ENCODE measurements at places on chromosomes 3 and 15.

DNA sequence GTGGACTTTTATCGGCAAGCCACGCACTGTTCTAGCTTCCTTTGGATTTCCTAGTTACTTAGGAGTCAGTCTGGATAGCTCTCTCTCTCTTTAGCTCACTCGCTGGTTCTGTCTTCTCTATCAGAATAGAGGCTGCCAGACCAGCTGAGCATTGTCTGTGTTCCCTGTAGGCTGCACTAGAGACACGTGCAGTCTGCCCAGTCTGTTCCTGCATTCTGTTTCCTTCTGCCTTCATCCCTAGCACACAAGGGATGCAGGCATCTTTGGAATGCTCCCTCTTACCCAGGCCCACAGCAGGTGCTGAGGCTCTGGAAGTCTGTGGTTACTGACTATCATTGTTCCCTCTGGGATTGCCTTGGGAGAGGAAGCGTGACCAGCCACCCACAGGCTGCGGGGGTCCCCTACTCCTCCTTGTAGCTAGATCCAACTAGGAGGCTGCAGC, 322.8 kb downstream of the ZNF621 start:
- no peak for DNase-seq

DNA sequence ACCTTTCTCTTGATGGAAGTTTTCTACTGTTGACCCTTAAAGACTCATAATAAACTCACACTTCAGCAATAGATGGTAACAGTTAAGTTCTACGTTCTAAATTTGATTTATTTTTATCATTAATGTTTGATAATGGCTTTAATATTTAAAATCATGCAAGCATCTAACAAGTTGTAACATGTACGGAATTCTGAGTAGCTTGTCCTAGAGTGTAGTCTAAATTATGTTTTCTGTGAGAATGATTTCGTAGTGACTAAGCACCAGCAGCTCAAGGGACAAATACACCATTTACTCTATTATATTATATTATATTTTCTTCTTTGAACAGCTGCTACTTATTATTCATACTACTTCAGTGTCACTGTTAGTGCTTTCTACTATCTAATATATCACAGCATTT, 345.6 kb downstream of the NLGN1 start:
- no peak for DNase-seq

GRCh38 chr3:8837162-8837561, 67.7 kb upstream of the OXTR start:
- no peak for DNase-seq

- DNase-seq = no peak
Measured at GRCh38 chr3:120710369-120710768, 28.3 kb upstream of the HGD start.

- DNase-seq = no peak
Measured at GRCh38 chr15:67296684-67297083, 42.1 kb downstream of the IQCH start.
